ENCODE measurements at places on chromosomes 4 and X.
A peak's percentile ranks its signal among the peaks of the same experiment; 100 is the strongest.

- DNase-seq: peak; percentile 10
These were observed 569 bp upstream of the FHL1 start for GRCh38 chrX:136146614-136147314.

GRCh38 chr4:62399242-62399641 lies 1199.1 kb downstream of the ADGRL3 start:
- no peak for DNase-seq

GRCh38 chrX:30663322-30663721 lies 10.1 kb downstream of the GK start:
- DNase-seq: no peak

- no peak for DNase-seq
These were observed 96.0 kb upstream of the C1GALT1C1 start for GRCh38 chrX:120725874-120726273.

DNA sequence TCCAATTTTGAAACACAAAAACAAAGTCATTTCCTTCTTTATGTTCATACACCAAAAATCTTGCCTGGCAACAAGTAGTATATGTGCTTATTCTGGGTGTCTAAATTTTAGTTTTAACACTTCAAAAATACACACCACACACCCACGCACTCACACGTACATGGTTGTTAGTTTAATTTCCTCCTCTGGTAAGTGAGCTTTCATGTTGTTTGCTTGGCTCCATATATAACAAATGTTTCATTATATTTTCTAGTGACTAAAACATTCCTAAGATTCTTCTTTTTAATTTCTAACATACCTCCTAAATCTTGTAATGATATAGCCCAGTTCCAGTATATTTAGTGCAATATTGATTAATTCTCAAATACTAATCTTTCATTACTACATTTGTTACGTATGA lies 80.9 kb downstream of the PRDM5 start:
- no peak for DNase-seq
